MM.1S (cell line): ENCODE measurements at places on chromosomes 16 and 17.

DNA sequence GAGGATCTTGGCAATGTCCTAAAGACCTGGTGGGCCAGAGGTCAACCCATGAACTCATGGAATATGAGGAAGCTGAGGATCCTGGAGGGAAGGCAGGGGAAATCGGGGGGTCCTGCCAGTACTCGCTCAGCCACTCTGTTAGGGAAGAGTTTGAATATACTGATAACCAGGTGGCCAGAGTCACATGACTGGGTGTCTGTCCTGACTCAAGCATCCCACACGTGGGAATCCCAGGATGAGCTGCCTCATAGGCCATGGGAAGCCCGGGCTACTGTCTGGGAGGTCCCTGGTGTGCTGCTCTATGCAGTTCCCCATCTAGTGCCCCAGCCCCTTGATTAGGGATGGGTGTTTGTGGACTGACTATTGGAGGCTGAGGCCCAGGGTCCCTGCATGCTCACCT, 1.6 kb downstream of the EXOC3L1 start:
- no peak for DNase-seq

- no peak for DNase-seq
Measured at GRCh38 chr17:73112246-73112645, 19.8 kb upstream of the SLC39A11 start.

DNA sequence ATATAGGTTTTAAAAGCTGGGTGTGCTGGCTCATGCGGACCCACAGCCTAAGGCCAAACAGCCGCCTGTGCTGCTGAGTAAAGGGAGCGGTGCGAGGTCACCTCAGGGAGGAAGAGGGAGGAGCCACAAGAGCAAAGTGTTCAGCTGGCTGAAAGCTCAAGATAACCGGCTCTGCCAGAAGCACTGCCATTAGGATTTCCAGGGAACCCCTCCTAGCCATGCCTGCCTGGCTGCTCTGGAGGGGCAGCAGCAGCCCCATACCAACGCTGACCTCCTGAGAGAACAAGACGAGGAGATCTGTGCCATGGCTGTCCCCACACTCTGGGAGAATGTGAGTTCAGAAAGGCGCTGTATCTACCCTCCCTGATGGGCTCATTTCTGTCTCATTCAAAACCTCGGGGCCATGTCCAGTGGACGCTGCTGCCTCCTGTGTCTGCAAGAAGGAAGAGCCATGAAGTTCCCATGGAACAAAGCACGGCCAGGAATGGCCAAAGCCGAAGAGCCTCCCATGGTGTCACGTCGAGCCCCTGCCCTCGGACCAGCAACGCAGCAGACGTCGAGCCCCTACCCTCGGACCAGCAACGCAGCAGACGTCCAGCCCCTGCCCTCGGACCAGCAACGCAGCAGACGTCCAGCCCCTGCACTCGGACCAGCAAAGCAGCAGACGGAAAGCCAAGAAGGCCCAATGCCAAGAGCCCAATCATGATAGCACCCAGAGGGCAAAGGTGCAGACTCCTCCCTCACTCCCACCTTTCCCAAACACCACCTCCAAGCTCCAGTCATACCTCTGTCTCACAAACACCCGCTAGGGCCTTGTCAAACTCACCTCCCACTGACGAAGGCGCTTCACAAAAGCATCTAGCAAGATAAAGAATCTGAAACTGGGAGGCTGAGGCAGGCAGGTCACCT, 107.0 kb downstream of the ANKRD11 start:
- DNase-seq: no peak

DNA sequence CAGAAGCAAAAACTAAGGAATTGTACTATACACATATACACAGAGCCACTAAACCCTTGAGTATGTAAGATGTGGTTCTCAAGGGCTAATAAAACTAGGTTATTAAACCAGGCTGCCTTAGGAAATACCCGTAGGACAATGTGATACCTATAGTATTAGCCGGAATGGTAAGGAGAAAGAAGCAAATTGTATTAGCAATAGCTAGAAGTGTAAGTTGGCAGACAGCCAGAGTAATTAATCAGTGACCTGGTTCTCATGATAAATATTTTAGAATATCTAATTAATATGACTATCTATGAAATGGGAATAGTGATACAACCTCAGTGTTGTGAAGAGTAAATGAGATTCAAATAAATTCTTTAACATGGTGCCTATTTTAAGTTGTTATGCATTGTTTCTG, 18.6 kb downstream of the GDPD1 start:
- no peak for DNase-seq

DNA sequence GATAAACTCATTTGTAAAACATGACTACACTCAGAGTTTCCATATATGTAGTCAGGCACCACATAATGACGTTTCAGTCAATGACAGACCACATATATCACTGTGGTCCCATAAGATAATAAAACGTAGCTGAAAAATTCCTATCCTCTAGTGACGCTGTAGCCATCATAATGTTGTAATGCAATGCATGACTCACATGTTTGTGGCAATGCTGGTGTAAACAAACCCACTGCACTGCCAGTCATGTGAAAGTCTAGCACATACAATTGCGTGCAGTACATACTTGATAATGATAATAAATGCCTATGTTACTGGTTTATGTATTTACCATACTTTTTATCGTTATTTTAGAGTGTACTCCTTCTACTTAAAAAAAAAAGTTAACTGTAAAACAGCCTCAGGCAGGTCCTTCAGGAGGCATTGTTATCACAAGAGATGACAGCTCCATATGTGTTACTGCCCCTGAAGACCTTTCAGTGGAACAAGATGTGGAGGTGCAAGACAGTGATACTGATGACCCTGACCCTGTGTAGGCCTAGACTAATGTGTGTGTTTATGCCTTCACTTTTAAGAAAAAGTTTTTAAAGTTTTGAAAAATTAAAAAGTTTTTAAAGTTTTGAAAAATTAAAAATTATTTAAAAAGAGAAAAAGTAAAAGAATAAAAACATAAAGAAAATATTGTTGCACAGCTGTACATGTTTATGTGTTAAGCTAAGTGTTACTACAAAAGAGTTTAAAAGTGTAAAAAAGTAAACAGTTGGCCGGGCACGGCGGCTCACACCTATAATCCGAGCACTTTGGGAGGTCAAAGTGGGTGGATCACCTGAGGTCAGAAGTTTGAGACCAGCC, 9.0 kb downstream of the STAT5B start:
- no peak for DNase-seq

GRCh38 chr17:29573558-29573869, 5.0 kb downstream of the TP53I13 start:
- no peak for DNase-seq
